ENCODE measurements at places on chromosomes 1 and 21. TPM values are rescaled to one million over a fixed set of nuclear protein-coding genes. Genes with fewer than 3 reads are reported as not detected.

The CYP4Z1 gene
- 0.07 TPM for total RNA-seq

The MYCL gene
- total RNA-seq, result 10.3 TPM

The PIAS3 gene
- total RNA-seq, result 5.8 TPM

The C1orf94 gene
- not detected for total RNA-seq

The LENEP gene
- total RNA-seq, result 1.00 TPM

The BMP8A gene
- total RNA-seq, result 0.34 TPM

The PDZK1IP1 gene
- 0.68 TPM for total RNA-seq

The PCSK9 gene
- 37.3 TPM for total RNA-seq

The CYP4A22 gene
- not detected for total RNA-seq

The PM20D1 gene
- total RNA-seq, result not detected

The ZBTB8A gene
- 10.6 TPM for total RNA-seq

The RASSF5 gene
- total RNA-seq, result 6.3 TPM

The RXFP4 gene
- not detected for total RNA-seq

The KISS1 gene
- total RNA-seq, result not detected

The RHEX gene
- total RNA-seq, result not detected

The KIF17 gene
- 1.7 TPM for total RNA-seq

All from nasal cavity respiratory epithelium epithelial cell of viscerocranial mucosa (primary cell).